ENCODE measurements at places on chromosomes 3 and 15.

GRCh38 chr3:140061211-140061610, 126.2 kb downstream of the CLSTN2 start:
- no peak for DNase-seq

DNA sequence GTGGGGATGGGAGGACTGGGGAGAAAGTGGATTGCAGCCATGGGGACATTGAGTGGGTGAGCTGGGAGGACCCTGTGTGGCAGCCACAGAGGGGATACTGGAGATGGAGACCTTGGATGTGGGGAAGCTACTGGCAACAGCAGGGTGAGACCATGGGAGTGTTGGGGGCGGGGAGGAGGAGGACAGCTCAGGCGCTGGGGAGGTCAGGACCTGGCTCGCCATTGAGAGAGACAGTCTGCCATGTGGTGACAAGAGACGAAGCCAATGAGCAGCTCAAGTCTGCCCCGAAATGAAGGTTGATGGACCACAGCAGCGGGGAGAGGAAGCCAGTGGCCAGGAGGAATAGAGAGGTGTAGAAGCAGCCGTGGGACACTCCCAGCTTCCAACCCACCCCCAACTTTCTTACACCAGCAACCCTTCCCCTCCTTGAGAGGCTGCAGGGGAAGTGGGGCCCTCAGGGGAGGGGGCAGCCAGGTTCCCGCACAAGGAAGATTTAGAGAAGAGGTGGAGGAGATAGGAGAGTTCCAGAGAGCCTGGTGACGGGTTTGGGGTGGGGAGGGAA, 118.1 kb downstream of the ASB7 start:
- no peak for DNase-seq

- no peak for DNase-seq
Observed at GRCh38 chr15:38696109-38696727, 131.6 kb upstream of the RASGRP1 start.

GRCh38 chr3:195080571-195081151, 190.3 kb downstream of the XXYLT1 start:
- no peak for DNase-seq

DNA sequence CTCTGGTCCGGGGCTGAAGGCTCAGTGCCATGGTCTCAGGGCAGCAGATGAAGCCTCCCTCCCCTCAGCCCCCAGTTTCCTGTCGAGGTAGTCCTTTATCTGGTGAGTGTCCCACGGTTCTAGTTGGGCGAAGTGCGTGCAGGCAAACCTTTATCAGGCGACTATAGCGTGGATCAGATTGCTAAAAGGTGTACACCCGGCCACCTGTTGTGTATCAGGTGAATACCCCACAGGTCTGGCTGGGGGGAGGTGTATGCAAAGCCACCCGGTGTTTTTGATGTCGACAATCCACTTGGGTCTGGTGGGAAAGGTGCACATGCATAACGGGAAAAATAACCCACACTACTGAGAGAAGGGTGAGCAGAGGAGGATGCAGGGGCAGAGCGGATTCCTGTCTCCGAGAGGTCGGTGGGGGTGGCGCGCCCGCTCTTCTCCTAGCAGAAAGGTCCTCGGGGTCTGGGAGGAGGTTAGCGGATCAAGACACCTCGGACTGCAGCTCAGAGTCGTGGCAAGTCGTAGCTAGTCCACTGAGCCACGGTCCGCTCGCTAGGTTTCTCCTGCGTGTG, 507 bp downstream of the SLC12A6 start:
- no peak for DNase-seq

GRCh38 chr3:171700157-171700556, 110.1 kb downstream of the PLD1 start:
- DNase-seq = no peak

GRCh38 chr15:74445816-74446763, 12.3 kb upstream of the SEMA7A start:
- DNase-seq = no peak
